ENCODE measurements at places on chromosomes 11 and 22.

GRCh38 chr22:24322522-24322921 is 51.9 kb downstream of the SPECC1L start:
- no peak for DNase-seq

DNA sequence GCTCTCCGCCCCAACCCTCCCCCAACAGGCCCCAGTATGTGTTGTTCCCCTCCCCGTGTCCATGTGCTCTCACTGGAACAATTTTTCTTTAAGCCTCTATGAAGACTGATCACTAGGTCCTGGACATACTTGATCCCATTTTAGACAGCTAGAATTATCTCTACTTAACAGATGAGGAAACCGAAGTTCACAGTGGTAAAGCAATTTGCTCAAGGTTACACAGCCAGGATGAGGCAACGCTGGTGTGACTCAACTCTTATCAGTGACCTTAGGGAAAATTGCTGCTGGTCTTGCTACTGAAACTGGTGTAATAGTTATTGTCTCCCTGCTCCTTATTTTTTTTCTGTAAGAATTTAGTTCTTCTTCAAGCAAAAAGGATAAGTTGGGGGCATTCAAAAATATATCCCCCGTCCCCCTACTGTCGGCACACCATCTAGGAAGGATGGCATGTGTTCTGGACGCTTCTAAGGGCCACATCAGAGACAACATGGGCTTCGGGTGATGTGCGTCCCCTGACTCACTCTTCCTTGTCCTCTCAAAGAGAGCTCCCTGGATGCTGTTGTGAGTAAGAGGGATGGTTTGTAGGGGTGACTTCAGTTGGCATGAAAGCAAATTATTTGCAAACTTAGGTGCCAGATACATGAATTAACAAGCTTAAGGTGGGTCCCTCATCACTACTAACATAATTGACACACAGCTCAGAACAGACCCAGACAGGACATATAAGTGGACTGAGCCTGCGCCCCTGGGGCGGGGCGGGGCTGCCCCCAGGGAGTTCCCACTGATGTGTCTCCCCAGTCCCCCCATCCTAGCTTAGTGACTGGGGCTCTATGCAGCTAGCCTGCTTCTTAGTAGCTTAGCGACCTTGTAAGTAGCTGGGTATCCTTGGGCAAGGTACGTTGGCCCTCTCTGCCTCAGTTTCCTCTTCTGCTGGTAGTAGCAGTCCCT is 23.6 kb upstream of the ALX4 start:
- no peak for DNase-seq

GRCh38 chr11:88320149-88320559 is 17.4 kb downstream of the CTSC start:
- no peak for DNase-seq

GRCh38 chr22:40240160-40240559 is 62.4 kb downstream of the TNRC6B start:
- DNase-seq = no peak

GRCh38 chr11:128840137-128840536 is 27.0 kb downstream of the KCNJ1 start:
- no peak for DNase-seq

DNA sequence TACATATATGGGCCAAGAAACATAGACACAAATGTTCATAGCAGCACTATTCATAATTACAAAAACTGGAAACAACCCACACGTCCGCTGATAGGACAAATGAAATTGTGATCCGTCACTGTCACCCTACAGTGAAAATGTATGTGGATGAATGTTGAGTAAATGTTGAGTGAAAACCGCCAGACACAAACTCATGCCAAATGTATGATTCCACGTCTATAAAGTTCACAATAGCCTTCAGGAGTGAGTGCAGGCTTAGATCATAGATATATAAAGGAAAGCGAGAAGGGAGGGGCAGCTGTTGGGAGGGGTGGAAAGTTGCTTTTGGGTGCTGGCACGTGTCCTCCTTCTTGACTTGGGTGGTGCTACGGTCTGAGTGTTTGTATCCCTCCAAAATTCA is 33.6 kb downstream of the DBX1 start:
- DNase-seq = no peak

GRCh38 chr11:45155058-45155551 is 8.7 kb downstream of the PRDM11 start:
- no peak for DNase-seq

- no peak for DNase-seq
Observed at GRCh38 chr11:82682003-82682751, 51.5 kb downstream of the FAM181B start.

- no peak for DNase-seq
Observed at GRCh38 chr11:117045196-117045595, 53.0 kb downstream of the SIK3 start.

DNA sequence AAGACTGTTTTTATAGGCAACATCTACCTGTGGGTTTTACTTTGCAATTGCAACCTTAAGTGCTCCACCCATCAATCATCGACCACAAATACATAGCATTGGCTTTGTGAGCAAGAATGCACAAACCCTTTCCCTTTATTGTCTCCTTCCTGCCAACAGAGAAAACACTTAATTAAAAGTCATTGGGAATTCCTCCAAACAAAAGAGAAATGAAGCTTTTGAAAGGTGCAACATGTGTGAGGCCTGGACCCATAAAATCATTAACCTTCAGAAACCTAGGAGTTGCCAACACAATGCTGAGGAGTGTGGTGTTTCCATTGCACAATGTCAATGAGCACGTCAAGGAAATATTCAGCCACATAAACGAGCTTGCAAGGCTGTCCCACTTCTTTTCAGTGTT is 223.2 kb downstream of the BLID start:
- no peak for DNase-seq

- no peak for DNase-seq
Observed at GRCh38 chr22:44603767-44604166, 98.2 kb upstream of the PRR5 start.

GRCh38 chr22:49703505-49703904 is 124.2 kb downstream of the BRD1 start:
- peak; percentile 50 for DNase-seq

GRCh38 chr11:33700063-33700501 is 544 bp downstream of the C11orf91 start:
- DNase-seq = no peak

DNA sequence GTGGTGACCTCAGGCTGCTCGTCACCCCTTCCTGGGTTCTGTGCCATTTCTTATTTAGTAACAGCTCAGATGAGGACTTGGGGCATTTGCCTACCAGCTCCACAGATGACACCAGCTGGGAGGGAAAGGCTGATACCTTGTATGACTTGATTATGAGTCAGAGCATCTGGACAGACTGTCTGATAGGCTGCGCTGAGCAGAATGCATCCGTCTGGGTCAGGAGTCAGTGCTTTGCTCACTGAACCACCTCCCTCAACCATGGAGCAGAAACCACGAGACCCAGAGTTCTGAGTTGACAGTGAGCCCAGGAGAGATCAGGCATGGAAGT is 6.8 kb downstream of the ST14 start:
- no peak for DNase-seq
